ENCODE measurements at places on chromosomes 1 and 21. TPM values are rescaled to one million over a fixed set of nuclear protein-coding genes. Genes with fewer than 3 reads are reported as not detected.

NPHS2 gene
- total RNA-seq, result not detected

FABP3 gene
- 7.6 TPM for total RNA-seq

DEPDC1 gene
- 2.7 TPM for total RNA-seq

NOTCH2 gene
- 80.0 TPM for total RNA-seq

RPTN gene
- not detected for total RNA-seq

CADM3 gene
- total RNA-seq, result 6.5 TPM

- peaks cover 52% of the 10 kb centered on the region for H3K27me3 ChIP-seq
- peak overlapping the region; percentile 22 for H3K4me3 ChIP-seq
- H3K4me1 ChIP-seq, result peaks cover 6% of the 10 kb centered on the region
These were observed 64.9 kb upstream of the FCGR2A start for GRCh38 chr1:161440312-161440894.

- DNase-seq, result no peak
- H3K36me3 ChIP-seq, result no peaks in the 10 kb centered on the region
- H3K4me3 ChIP-seq, result no peak overlapping the region
- H3K4me1 ChIP-seq, result peaks cover 5% of the 10 kb centered on the region
These were observed 221.4 kb downstream of the BACH1 start for GRCh38 chr21:29520171-29520570.

DNA sequence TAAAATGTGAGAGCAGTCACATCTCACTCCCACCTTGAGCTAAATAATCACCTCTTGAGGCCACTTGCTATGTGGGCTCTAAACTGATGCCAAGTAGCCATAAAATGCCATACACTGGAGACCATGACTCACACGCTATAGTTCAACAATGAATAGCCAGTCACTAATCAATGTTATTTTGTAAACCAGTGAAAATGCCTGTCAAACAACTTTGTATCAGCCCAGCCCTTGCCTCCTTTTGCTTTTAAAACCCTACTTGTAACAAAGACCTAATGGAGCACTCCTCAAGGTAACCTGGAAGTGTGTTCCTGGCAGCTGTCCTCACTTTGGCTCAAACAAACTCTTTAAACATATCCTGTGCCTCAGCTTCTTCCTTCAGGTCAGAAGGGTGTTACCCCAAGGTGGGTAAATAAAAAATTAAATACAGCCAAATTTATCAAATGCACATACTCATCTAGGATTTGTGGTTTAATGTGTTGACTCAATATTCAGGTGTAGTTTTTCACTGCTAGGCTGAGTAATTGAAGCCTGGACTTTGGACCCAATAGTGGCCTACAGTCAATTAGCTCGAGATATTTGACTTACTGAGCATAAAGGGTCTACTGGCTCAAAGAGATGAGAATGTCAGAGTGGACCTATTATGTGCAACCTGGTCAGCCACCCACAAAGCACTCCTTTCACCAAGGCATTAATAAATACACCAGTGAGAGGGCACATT lies 154.3 kb downstream of the COQ8A start:
- peak; percentile 13 for DNase-seq

DNA sequence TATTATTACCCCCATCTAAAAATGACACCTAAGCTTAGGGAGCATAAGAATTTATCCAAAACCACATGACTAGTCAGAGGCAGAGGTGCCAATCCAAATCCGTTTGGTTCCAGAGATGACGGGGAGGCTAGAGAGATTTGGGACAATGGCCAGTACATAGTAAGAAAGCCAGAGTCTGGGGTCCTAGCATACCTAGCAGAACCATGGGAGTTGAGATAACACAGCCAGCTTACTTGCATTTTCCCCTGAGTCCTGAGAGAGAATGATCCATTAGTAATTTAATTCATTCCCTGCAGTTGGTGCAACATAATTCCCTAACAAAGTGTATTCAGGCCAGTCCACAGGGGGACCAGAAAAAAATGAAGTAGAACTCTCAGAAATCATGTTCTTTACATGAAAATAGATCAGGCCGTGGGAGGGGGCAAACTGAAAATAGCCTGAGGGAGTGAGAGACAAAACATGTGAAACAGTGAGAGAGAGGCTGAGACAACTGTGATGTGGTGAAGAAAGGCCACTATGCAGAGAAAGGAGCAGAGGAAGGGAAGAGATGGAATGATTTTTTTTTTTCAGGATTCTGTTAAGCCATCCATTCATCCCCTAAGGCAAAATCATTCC lies 243.3 kb downstream of the BRINP2 start:
- no peaks in the 10 kb centered on the region for H3K36me3 ChIP-seq
- no peaks in the 10 kb centered on the region for H3K27me3 ChIP-seq
- H3K4me1 ChIP-seq, result no peaks in the 10 kb centered on the region
- H3K4me3 ChIP-seq, result no peak overlapping the region
- no peak overlapping the region for H3K27ac ChIP-seq

GRCh38 chr1:161099090-161099802 lies 1.1 kb downstream of the KLHDC9 start:
- peak overlapping the region; percentile 62 for H3K4me3 ChIP-seq
- H3K27me3 ChIP-seq, result no peaks in the 10 kb centered on the region
- no peaks in the 10 kb centered on the region for H3K36me3 ChIP-seq
- peaks cover 7% of the 10 kb centered on the region for H3K4me1 ChIP-seq

DNA sequence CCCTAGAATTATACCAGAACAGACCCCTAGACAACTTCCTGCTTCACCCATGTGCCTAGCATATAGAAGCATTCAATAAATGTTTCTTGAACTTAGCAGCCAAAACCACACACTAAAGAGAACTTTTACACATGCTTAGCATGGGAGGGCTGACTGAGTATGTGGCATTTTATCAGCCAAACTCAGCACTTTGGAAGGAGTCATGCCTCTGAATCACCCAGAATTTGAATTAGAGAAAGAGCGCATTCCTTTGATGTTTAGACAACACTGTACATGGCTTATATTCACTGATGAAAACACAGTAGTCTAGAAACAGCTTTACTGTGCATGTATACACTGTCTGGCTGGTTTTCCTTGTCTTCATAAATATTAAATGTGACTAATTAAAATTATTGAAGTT lies 26.1 kb downstream of the SPAG17 start:
- no peak overlapping the region for H3K27ac ChIP-seq
- DNase-seq, result no peak
- no peaks in the 10 kb centered on the region for H3K27me3 ChIP-seq
- no peak overlapping the region for H3K4me3 ChIP-seq

GRCh38 chr1:184298440-184299405 lies 88.1 kb upstream of the C1orf21 start:
- no peak for DNase-seq
- peaks cover 32% of the 10 kb centered on the region for H3K4me1 ChIP-seq
- H3K36me3 ChIP-seq, result no peaks in the 10 kb centered on the region
- no peak overlapping the region for H3K27ac ChIP-seq

- H3K4me3 ChIP-seq, result no peak overlapping the region
- no peaks in the 10 kb centered on the region for H3K27me3 ChIP-seq
- no peaks in the 10 kb centered on the region for H3K36me3 ChIP-seq
These were observed 74.3 kb upstream of the ADAR start for GRCh38 chr1:154682254-154682653.

- H3K27ac ChIP-seq, result peak overlapping the region; percentile 68
- DNase-seq, result no peak
- H3K36me3 ChIP-seq, result no peaks in the 10 kb centered on the region
These were observed 13.4 kb downstream of the ITSN1 start for GRCh38 chr21:33655588-33656221.

- H3K27me3 ChIP-seq, result no peaks in the 10 kb centered on the region
- no peaks in the 10 kb centered on the region for H3K36me3 ChIP-seq
- H3K4me3 ChIP-seq, result no peak overlapping the region
These were observed 323.5 kb downstream of the DUSP10 start for GRCh38 chr1:221418346-221418745.

Data from transverse colon (tissue), 4 donors.